ENCODE measurements at places on chromosomes 2 and 18.

DNA sequence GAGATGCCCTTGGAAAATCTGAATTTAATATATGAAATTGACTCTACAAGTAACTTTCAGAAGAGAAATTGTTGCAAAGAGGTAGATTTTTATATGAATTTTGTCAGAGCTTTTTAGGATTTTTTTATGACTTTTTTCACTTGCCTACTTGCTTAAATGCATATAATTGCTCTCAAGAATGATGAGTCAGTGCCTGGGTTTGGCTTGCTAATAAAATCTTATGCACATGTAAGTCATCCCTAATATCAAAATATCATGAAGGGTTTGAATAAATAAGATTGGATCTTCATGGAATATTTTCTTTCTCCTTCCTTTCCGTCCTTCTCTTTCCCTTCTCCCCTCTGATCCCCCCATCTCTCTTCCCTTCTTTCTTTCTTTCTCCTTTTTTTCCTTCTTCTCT, 354.1 kb downstream of the TXNL1 start:
- no peak for DNase-seq

- DNase-seq: no peak
These were observed 36.5 kb upstream of the B4GALT6 start for GRCh38 chr18:31720867-31721266.

- DNase-seq: no peak
These were observed 254.7 kb downstream of the VAPA start for GRCh38 chr18:10168477-10168876.

GRCh38 chr2:24456599-24457556, 34.2 kb upstream of the NCOA1 start:
- no peak for DNase-seq

- DNase-seq: peak; percentile 25
These were observed 918 bp downstream of the EIF5B start for GRCh38 chr2:99338029-99338585.

DNA sequence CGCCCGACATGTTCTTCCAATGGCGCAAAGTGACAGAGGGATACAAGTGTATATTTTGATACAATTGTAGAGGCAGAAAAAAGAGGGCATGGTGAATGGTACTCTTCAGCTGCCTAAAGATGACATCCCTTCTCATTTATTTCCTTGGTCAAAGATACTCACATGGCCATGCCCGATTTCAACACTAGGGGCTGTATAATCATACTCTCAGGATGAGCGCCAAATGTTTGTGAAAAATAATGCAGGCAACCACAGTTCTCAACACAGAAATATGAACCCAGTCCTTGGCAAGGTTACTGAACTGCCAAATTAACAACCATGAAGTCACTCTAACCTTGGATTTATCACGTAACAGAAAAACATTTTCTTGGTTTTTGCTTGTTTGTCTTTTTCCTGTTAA, 204.4 kb downstream of the CCDC102B start:
- no peak for DNase-seq

- no peak for DNase-seq
These were observed 88.7 kb upstream of the MEIS1 start for GRCh38 chr2:66346231-66346664.

DNA sequence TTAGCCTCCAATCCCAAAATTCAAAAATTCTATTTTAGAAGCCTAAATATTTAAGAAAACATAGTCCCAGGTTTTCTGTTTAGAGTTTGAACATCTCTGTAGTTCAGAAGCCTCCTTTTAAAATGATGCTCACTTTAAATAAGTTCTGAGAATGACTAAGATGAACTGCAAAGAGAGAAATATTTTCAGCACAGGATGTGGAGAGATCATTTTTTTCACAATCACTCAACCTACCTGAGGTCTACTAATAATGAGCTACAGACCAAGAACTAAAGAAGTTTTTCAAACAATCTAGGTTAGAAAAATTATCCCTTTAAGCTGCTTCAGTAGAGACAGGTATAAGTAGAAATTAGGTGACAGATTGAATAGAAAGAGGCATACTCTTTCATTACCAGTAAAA, 185.1 kb upstream of the CYP26B1 start:
- DNase-seq: no peak

DNA sequence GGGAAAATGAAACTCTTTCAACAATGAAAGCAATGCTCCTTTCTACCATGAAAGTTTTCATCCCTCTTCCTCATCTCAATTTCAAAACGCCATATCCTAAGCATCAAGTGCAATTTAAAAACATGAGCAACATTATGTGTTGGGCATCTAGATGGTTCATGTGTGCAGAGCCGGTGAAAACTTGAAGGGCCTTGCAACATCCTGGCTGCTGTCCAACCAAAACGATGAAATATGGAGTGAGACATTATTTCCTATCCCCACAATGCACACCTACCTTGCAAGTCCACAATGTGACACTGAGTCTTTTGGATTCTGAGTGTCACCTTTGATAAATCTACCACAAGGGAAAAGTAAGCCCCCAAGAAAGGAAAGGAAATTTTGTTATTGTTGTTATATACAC, 110.0 kb downstream of the NCKAP5 start:
- DNase-seq: no peak

GRCh38 chr2:15226661-15227060, 334.5 kb downstream of the NBAS start:
- no peak for DNase-seq

GRCh38 chr2:168208652-168209051, 38.7 kb downstream of the STK39 start:
- no peak for DNase-seq

- no peak for DNase-seq
These were observed 16.3 kb downstream of the THOC1 start for GRCh38 chr18:251572-251971.

DNA sequence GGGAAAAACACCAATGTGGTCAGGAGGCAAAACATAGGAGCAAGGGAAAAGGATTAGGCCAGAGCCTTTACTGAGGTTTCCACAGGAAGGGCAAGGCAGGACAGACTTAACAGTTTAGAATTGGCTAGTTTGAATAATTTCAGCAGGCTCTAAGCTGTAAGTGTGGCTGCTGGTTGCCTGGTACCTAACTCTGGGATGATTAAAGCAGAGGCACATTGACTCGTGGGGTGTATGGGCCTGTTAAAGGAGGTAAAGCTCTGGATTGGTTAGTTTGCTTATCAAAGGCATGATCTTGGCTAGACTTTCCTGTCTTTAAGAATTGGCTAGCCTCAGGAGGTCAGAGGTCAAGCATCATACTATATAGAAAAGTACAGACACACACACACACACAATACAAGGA, 132.6 kb downstream of the SPAG16 start:
- no peak for DNase-seq

DNA sequence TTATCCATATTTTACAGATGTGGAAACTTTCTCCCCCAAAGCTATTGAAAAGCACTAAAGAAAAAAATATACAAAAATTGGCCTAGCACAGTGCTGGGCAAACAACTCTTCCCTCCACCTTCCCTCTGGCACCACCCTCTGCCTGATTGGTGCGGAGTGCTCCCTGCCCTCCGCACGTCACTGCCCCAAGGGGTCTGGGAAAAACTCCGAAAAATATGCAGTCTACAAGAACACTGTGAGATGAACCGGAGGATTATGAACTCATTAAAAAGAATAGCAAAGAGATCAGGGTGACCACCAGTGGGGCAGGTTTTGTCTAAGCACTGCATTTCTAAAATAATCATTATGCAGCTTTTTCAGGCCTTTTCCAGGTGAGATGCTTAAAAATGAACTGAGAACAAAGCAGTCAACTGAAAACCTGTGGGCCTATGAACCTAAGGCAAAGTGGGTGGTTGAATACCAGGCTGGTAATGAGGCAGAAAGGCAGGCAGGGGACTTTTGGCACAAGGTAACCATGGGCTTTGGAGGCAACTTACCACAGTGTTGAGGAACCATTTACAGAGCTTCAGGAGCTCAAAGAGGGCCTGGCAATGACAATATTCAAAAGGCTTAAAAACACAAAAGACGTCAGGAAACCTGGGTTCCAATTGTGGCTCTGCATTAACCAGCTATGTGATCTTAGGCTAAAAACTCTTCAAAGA, 57.5 kb downstream of the AAK1 start:
- DNase-seq: no peak

DNA sequence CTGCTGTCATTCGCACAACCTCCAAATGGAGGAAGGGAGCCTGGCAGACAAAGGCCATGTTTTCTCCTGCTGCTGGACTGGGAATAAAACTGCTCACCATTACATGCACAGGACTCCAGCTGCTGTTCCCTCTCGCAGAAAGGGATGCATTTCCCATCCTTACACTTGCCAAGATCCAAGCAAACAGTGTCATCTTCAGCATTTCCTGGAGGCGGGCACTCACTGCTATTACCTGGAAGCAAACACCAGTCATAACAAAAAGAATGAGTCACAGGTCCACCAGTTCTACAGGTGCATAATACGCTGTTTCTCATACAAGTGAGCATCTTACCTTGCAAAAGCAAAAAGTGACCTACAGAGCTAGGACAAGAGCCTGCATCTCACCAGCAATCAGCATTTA, 22.7 kb downstream of the IAH1 start:
- no peak for DNase-seq

DNA sequence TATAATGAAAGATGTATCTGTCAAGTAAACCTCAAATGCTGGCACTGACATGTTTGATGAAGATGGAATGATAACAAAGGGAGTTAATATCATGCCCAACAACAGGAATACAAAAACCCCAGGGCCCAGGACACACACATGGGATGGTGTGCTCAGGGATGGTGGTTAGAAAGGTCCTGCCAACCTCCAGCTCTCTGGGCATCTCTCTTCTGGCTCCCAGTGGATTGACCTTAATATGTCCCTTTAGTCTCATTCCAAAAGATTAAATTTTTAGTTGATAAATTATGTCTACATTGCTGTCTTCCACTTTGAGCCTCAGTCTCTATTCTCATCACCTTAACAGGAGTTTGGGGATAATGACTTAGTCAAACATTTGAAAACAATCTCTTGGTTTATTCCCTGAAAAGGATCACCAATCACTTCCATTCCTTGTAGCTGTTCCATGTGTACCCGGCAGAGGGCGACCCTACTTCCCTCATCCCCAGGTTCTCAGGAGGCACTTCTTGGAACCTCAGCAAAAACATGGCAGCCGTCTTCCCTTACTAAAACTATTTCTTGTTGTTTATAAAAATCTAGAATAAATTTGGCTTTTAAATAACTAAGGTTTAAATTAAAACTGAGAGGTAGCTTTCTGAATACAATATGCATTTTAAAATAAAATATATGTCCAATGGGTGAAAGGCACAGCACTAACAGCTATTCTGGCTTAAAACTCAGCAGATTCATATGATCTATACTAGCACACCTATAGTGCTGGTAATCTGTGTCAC, 29.6 kb downstream of the MCEE start:
- DNase-seq: no peak

DNA sequence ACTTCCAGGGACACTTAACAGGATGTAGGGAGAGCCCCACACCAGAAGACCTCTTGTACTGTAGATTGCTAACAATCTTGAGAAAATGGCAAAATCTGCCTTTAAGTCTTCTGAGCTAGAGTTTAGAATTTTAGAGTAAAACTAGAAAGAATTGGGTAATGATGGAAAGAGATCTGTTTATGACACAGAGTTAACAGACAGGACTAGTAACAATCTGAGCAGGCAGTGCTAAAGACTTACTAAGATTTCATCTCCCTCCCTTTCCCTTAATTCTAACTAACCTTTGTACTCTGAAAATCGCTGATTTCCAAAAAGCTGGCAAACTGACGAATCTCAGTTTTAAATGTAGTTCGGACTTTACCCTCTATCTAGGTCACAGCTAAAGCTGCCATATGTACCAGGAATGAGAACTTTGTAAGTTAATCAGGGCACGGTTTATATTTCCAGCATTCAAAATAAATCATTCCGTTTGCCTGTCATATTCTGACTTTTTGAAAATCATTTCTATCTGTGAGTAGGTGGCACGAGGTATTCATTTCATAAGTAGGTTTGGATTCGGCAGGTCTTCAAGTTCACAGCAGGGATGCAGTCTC, 256.5 kb upstream of the EPAS1 start:
- no peak for DNase-seq

DNA sequence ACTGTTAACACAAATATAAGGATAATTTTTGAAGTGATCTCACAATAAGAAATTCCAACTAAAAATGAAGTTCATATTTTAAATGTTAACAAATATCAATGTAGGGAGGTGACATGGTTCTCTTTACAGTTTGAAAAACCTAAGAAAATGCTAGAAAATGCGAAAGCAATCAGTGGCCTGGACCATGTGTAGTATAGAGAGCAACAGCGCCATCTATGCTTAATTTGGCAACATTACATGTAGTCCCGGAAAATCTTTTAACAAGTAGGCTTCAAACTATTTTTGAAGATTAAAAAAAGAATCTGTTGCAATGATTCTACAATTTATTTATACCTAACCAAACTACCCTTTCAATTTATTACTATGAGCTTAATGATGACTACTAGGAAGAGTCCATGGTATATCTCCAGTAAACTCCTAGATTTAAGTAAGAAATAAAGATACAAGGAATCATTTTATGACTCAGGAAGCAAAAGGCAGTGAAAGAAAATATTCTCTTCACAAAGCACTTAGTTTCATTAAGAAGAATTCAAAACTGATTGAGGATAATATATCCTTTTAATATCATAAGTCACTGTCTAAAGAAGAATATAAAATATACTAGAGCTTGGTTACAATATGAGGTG, 33.3 kb downstream of the NDUFA10 start:
- DNase-seq: peak; percentile 10

DNA sequence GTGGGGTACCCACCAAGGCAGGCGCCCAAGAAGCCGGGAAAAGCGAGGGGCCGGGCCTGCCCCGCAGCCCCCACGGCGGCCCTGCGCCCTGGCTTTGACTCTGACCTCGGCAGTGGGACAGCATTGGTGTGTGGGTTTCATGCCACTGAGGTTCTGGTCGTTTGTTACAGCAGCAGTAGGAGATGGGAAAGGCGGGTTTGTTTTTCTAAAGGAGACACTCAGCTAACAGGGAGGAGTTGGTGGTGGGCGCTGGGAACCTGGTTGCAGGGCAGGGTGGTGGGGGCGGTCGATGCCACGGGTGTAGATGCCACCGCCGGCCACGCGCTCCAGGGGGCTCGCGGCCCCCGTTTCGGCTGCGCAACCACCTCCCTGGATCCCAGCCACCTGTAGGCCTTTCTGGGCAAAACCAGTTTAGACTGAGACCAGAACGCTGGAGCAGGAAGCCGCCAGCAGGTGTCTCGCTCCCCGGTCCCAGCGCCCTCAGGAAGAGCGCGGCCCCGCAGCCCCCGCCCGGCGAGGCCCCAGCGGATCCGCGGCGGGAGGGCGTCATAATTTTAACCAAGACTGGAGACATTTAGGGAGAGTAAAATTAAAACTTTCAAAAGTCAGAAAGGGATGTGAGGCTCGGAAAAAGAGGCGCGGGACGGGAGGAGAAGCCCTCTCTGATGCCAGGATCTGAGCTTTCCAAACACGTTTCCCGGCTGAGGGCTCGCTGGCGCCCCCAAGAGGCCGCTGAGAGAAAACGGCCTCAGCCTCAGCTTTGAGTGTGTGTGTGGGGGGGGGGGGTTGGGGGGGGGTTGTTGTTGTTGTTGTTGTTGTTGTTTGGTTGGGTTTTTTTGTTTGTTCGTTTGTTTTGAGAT, 17.4 kb downstream of the CIDEA start:
- peak; percentile 8 for DNase-seq

DNA sequence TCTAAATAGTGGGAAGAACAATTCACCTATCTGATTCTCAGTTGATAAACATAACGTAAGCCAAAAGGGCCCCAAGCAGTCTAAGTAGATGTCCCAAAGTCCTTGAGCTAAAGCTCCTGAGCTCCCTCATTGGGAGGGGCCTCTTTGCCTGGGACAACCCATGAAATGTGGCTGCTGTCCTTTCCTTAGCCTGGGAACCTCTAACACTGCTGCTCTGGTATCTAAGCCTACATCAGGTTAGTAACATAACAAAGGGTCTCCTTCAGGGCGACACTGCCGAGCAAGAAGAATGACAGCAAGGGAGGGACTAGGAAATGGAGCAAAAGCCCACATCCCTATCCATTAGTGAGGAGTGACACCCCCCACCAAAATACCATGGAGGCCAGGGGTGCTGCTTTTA, 98.3 kb downstream of the MAPRE2 start:
- DNase-seq: no peak
